ENCODE measurements at places on chromosomes 13 and 19. TPM values are rescaled to one million over a fixed set of nuclear protein-coding genes. Genes with fewer than 3 reads are reported as not detected.

Gene ZNF534
- total RNA-seq = not detected

Gene OVOL3
- total RNA-seq = not detected

Gene ZNF850
- total RNA-seq = 13.5 TPM

Gene EHD2
- 0.30 TPM for total RNA-seq

Gene SMIM44
- total RNA-seq = not detected

Gene MIA
- 9.9 TPM for total RNA-seq

Gene ZNF221
- 14.3 TPM for total RNA-seq

Gene FXYD1
- 4.2 TPM for total RNA-seq

Gene WASF3
- total RNA-seq = 79.7 TPM

Gene IRS2
- total RNA-seq = 7.0 TPM
